A549 treated with DMSO at 1 μM for 4 hours (cell line): ENCODE measurements at places on chromosomes 11 and 22. TPM values are rescaled to one million over a fixed set of nuclear protein-coding genes. Genes with fewer than 3 reads are reported as not detected.

Gene RPS13
- total RNA-seq, result 1,405 to 1,959 TPM (median 1,577 TPM) in 5 replicates

Gene OR5D14
- total RNA-seq, result not detected in 5 replicates

Gene PKNOX2
- 0.02 TPM in 1 of 5 replicates, not detected in the others for total RNA-seq

Gene TEAD1
- total RNA-seq, result 51.5 to 81.2 TPM (median 73.8 TPM) in 5 replicates

Gene C22orf42
- not detected in 5 replicates for total RNA-seq

Gene MAPK8IP2
- total RNA-seq, result 2.4 to 4.3 TPM (median 3.7 TPM) in 5 replicates

Gene FOXRED2
- total RNA-seq, result 14.3 to 17.3 TPM (median 16.6 TPM) in 5 replicates

Gene TH
- total RNA-seq, result 0.09 TPM in 1 of 5 replicates, not detected in the others

Gene FGF4
- total RNA-seq, result not detected in 5 replicates

Gene ARHGAP8
- 1.4 to 2.6 TPM (median 2.1 TPM) in 5 replicates for total RNA-seq

Gene RTN4R
- total RNA-seq, result 5.5 to 10.0 TPM (median 8.8 TPM) in 5 replicates

Gene FRMD8
- total RNA-seq, result 42.5 to 52.5 TPM (median 51.4 TPM) in 5 replicates

Gene CATSPERZ
- total RNA-seq, result 2.2 to 3.1 TPM (median 2.7 TPM) in 5 replicates
